ENCODE measurements at places on chromosomes 12 and 14.

GRCh38 chr14:74519316-74520074, 25.9 kb downstream of the ISCA2 start:
- no peak for DNase-seq

DNA sequence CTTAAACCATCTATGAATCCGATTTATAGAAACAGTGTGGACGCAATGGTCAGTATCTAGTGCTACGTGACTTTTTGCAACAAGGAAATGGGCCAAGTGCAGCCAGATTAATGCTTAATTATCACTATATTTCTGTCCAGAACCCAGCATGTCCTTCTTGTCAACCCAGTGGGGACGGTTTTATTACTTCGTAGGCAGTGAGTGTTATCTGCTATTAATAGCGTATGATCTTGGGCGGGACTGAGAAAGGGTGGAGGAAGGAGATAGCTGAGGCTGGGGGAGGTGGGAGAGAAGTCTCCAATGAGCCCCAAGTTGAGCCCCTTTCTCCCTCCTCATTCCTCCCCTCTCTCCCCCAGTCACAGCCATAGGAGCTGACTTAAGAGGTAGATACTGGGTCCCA, 59.7 kb upstream of the FAM222A start:
- no peak for DNase-seq

GRCh38 chr12:51974646-51975045, 23.1 kb downstream of the ACVR1B start:
- no peak for DNase-seq

GRCh38 chr14:99603471-99604277, at the start of gene CCDC85C:
CCDC85C (minus strand) TSS chr14:99604207; CDS start chr14:99603959, 248 bp downstream.
- DNase-seq, result no peak

- DNase-seq, result no peak
Measured at GRCh38 chr14:55285048-55285652, 13.9 kb downstream of the FBXO34 start.

DNA sequence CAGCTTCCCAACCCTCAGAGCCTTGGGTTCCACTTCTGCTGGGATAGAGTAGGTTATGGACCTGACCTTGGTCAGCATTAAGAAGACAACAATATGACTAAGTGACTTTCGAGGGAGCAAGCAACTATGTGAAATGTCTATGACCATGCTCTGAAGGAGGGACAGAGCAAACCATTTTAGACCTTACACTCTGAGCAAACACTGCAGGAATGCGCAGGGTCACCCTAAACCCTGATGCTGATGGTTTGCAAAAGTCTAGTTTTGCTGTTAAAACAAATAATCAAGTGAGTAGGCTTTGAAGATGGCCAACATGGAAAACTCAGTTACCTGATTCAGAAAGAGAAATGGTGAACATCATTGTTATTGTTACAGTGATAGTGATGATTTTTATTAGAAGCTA, 8.7 kb downstream of the ZCCHC8 start:
- no peak for DNase-seq

DNA sequence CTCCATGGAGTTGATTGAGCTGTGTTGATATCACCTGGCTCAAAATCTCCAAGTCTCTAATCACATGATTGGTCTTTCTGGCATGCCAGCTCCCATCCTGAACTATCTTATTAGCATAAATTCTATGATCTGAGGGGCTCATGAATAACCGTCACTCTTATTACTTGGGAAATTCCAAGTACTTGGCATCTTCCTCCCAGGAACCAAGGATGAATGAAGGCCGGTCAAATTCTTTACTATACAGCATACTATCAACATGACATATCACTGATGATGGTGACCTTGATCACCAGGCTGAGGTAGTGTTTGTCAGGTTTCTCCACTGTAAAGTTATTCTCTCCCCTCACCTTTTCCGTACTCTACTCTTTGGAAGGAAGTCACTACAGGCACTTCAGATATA, 16.4 kb upstream of the NUBPL start:
- DNase-seq, result no peak

- DNase-seq, result no peak
Measured at GRCh38 chr12:12626471-12626870, 14.8 kb downstream of the CREBL2 start.

- no peak for DNase-seq
Measured at GRCh38 chr14:101361044-101361443, 200.3 kb upstream of the DIO3 start.

DNA sequence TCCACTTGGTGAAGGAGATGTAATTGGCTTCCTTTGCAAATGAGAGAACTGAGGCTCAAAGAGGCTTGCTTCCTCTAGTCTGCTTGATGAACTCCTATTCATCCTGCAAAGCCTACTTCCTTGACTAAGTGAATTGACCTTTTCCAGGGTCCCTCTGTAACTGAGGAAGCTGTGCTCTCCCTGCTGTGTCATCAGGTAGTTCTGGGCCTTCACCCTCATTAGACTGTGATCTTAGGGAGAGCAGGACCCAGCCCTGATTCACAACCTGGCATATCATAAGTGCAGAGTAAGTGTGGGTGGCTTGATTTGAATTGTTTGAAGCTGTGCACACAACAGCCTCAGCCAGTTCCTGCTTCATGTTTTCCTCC, 16.3 kb downstream of the ASB2 start:
- DNase-seq, result no peak

DNA sequence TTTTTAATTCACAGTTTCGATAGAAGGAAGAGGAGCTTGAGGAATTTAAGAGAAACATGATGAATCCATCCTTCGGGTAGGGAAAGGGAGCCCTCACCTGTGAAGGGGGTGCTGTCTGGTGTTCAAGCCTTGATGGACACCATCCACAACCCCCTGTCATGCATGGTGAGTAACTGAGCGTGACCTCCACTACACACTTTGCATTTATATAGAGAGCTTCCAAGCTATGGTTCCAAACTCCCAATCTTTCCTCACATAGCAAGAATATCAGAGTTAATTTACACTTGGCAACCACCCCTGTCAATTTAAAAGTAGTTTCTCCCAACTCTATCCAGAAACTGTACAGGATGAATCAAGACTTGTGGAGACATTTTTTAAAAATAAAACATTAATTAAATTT, 13.1 kb upstream of the NID2 start:
- DNase-seq, result no peak

- DNase-seq, result no peak
Measured at GRCh38 chr14:97164021-97164420, 366.8 kb downstream of the VRK1 start.

DNA sequence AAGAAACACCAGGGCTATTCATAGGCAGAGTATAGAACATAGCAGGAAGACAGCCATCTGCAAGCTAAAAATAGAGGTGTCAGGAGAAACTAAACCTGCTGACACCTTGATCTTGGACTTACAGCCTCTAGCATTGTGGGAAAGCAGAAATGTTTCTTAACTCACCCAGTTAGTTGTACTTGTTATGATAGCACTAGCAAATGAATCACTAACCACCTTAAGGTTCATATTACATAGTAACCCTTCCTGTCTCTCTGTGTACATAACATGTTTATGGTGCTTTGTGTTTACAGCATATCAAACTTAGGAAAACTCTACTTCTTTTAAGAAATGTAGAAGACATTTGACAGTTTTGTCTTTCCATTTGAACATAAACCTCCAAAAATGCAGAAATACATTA, 1031.3 kb downstream of the FSCB start:
- DNase-seq, result no peak

DNA sequence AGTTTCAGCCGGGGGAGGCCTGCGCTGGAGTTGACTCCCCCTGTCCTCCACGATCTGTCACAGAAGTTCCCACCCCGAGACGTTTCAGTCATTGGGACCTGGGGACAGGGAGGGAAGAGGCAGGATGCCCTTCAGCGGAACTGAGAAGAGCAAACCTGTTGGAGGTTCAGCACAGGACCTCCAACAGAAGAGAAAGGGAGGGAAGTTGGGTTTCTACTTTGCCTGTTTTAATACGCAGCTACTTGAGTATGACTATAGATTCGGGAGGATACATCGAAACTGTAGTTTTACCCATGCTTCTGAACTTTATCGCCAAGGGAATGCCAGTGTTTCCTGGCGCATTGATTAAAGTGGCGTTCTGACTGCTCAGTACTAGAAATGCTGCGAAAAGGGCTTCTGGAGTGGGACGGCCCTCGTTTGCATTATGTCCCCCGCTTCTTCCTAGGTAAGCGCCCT, 2.3 kb upstream of the DUSP6 start:
- no peak for DNase-seq

DNA sequence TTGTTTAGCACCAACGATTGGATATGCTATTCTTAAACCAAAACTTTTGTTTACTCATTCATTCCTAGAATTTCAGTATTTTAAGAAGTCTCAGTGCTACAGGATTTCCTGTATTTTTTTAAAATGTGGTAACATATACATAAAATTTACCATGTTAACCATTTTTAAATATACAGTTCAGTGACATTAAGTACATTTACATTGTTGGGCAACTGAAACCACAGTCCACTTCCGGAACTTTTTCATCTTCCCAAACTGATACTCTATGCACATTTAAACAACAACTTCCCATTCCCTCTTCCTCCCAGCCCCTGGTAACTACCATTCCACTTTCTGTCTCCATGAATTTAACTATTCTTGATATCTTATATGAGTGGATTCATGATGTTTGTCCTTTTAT, 30.3 kb downstream of the PDE3A start:
- DNase-seq, result no peak

DNA sequence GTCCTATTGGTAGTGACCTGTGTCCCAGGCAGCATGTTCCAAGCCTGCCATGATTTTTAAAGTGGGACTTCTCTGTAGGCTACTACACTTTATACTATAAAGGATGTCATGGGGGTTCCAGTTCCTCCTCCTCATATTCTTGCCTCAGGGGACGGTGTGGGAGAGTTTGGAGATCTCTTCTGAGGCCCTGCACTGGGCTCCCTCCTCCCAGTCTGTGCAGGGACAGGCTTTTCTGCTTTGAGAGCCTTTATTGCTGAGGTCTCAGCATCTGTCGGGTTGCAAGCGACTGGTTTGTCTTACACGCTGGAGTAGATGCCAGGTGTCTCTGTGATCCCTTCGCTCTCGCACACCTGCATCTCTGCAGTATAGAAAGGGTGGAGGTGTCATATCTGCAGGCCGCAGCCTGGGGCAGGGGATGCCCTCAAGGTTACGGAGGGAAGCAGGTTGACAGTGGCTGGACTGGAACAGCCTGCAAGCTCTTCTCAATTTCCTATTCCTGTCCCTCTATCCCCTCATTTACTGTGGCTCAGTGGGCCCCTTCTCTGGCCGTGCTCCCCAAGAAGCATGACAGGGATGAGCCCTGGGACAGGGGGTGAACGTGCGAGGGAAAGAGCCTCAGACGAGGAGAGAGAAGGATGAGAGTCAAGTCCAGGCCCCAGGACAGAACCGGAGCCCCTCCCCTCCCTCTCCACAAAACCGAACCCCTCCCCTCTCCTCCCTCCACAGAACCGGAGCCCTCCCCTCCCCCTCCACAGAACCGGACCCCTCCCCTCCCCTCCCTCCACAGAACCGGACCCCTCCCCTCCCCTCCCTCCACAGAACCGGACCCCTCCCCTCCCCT, 51.3 kb downstream of the SLC6A12 start:
- no peak for DNase-seq

GRCh38 chr12:124410354-124411175, 115.7 kb downstream of the RFLNA start:
- no peak for DNase-seq

DNA sequence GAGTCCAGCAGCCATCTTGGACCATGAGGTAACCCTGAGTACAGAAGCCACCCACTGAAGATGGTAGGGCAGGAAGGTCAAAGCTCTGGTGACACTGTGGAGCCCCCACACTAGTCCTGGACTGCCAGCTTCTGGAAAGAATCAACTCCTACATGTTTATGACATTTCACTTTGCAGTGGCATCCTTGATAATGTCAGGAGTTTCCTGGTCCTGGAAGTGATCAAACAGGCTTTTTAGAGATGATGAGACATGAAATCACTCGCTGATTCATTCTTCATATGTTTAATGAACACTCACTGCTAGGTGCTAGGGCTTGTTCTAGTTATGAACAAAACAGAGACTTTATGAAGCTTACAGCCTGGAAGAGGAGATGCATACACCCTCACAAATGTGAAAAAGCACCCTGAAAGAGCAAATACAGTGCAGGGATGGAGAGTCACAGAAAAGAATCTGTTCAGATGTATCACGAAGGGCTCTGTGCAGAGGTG, 15.8 kb upstream of the HNF1A start:
- DNase-seq, result no peak

DNA sequence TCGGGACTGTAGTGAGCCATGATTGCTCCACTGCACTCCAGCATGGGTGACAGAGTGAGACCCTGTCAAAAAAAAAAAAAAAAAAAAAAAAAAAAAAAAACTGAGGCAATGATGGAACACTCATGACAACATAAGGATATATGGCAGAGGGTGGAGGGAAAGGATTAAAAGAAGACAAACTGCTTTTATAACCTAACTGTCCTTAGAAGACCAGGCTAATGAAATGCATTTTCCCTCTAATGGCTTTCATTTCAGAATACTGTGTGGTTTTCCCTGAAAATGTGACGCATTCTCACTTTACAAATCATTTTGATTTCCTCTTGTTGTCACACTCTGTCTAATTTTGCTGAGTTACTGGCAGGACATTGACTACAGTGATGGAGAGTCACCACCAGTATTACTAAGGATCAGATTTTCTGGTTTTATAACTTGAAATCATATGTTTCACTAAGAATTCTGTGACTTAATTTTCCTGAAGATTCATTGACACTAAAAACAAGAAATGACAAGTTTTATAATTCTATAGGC, 137.6 kb upstream of the SSTR1 start:
- DNase-seq, result no peak

- DNase-seq, result no peak
Measured at GRCh38 chr12:51847643-51848325, 734 bp downstream of the FIGNL2 start.

DNA sequence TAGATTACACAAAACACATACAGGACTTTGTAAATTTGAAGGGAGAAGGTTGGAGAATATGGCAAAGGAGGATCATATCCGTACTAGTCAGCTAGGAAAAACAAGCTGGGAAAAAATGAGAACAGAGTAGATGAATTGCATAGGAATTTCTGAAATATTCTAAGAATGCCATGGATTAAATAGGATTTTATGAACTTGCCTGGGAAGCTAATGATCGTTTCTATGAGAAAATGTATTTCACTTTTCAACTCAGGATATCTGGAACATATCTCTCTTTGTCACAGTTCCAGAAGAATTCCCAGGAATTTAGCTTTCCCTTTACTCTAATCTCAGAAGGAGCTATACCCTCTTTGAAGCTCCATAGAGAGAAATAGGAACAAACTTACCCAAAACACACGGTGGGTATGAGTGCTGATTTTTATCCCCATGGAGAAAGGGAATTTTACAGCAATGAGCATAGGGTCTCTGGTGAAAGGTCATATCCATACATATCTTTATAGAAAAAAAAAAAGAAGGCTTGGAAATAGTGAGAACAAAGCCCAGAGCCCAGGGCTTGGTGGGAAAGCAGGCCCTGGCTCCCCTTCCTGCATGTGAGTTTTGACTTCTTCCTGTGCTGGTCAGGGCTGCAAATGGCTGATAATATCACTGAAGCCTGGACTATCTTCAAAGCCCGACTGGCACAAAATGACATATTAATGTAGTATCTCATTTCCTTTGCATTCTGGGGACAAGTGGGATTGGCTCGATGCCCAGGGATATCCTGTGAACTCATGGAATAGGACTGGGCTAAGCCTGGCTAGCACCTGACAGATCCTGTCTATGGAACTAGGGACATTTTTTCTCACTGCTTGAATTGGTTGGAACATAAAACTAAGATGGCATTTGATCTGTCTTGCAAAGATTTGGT, 136.3 kb downstream of the AEBP2 start:
- DNase-seq, result no peak

Data from activated CD4-positive, alpha-beta T cell treated with anti-CD3 and anti-CD28 coated beads, Interleukin-2, amount 50 U/mL, for 24 hours (primary cell).